ENCODE measurements at places on chromosomes 7 and 10.

GRCh38 chr7:129790136-129790535 lies 162.6 kb downstream of the UBE2H start:
- no peak for DNase-seq

DNA sequence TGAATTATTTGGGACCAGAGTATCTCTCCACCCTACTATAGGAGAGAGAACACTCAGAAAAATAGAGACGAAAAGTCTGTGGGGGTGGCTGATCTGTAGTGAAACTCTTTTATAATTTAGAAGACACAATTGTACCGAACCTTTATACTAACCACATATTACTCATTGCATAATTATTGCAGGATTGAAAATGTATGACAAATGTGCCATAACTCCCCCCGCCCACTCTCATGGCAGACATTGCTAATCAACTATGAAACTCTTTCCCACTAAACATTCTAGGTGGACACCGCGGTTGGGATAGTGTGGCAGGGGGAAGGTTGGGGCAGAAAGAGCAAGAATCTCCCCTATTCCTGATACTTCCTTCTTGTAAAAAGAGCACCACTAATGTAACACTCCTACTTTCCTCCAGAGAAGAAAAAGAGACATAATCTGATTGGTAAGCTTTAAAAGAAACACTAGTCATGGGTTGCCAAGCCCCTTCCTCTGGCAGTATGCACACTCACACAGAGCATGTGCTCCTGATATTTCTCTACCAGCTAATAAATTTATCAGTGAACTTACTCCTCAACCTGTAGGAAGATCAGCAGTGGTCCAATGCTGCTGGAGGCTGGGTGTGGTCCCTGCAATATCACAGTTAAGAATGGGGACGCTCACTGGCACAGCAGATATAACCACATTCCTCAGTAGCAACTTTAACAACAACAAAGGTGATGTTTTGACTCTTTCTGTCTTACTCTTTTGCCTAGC lies 18.7 kb upstream of the ARID5B start:
- DNase-seq: peak; percentile 72

DNA sequence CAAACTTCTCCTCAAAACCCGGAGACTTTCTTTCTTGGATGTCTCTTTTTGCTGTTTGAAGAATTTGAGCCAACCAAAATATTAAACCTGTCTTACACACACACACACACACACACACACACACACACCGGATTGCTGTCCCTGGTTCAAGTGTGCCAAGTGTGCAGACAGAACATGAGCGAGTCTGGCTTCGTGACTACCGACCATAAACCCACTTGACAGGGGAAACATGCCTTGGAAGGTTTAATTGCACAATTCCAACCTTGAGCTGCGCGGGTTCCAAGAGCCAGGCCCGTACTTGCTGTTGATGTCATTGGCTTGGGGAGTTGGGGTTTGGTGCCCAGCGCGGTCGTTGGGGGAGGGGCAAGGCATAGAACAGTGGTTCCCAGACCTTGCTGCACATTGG lies 1.7 kb downstream of the EGFR start:
- DNase-seq: no peak

GRCh38 chr10:8282340-8282739 lies 227.9 kb downstream of the GATA3 start:
- no peak for DNase-seq

DNA sequence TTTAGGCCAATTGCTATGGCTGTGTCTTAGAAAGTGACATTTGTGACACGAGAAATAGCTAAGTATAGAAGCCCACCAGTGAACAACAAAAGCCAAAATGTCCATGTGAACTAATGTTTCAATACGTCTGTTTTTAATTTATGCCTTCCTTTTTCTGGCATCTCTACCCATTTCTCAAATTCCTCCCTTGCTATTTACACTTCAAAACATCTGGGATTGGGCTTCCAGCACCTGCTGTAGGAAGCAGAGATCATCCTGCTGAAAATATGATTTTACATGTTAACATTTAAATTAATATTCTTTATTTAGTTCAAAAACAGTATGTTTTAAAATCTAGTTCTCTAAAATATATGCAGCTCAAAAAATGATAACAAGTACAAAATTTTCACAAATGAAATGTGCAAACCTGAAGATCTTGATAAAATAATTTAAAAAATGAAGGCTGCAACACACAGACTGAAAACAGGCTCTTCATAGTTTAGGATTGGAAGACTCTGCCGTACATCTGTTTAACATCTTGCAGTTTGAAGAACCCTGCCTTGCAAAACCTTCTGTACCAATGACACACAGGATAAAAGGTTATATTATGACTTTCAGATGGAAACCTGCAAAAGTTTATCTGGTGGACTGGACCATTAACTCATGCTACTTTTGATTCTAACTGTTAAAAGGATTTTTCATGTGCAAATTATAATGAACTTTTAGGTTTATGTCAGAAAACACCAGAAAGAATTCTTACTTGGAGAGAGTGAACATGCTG lies 408.4 kb downstream of the SUGCT start:
- DNase-seq: no peak

DNA sequence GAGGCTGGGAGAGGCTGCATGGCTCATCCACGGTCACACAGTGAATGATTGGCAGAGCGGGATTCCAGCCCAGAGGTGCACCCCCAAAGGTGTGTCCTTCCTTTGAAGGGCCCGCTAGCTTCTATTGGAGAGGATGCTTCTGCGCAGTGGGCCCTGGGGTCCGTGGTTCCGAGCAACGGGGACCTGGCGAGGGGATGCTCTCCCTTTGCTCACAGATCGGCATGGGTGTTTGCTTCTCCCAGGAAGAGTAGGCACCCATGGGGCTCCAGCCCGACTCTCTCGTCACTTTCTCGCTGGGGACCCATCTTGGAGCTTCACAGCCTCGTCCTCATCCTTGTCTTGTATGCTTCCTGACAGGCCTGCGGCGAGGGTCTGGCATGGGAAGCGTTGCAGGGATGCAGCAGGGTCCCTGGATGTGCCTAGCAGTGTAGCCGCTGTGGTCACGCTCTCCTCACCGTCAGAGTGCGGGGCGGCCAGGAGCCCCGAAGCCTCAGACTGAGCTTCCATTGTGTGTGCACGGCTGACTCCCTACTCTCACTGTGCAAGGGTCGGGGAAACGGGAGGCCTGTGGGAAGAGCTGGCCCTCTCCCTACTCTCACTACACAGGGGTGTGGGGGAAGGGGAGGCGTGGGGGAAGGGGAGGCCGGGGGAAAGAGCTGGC lies 538.5 kb upstream of the FOXK1 start:
- DNase-seq: no peak

GRCh38 chr7:90236721-90237289 lies 8.2 kb upstream of the CFAP69 start:
- no peak for DNase-seq

GRCh38 chr7:152568972-152569371 lies 107.0 kb downstream of the XRCC2 start:
- DNase-seq: no peak

DNA sequence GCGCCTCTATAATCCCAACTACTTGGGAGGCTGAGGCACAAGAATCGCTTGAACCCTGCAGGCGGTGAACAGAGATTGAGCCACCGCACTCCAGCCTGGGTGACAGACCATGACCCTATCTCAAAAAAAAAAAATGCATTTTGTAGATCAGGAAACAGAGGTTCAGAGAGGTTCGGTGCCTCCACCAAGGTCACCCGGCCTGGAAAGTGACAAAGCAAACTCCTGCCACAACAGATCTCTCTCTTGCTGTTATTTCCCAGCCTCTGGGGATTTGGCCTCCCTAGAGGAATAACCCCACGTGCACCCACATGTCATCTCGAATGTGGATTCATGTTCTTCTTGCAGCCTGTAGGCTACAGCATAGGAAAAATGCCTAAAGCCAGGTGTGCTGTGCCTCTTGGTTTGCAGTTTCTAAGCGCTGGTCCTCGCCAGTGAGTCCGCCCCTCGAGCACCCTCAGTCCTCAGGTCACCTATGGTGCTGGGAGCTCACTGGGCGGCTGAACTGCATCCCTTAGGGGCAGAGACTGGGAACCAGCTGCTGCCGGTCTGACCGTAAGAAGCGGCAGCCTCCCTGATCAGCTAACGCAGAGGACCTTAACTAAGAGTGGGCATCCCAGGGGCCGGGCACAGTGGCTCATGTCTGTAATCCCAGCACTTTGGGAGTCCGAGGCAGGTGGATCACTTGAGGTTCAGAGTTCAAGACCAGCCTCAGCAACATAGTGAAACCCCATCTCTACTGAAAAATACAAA lies 51.7 kb upstream of the SH2B2 start:
- no peak for DNase-seq

GRCh38 chr7:82343716-82344115 lies 99.9 kb downstream of the CACNA2D1 start:
- DNase-seq: no peak

DNA sequence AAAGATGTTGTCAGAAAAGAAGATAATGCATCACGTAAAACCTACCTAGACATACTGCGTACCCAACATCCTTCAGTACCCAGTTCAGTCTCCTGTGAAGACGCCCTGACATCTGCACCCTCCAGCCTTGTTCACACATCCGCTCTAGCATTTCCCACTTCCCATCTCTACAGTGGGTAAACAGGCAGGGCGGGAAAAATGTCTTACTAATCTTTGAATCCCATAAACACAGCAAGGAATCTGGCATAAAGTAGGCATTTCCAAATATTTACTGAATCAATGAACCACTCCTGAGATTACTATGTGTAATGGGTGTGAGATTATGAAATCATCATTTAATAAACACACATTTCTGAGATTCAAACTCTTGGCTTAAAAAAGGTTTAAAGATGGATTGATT lies 132.8 kb downstream of the GLI3 start:
- DNase-seq: no peak

- no peak for DNase-seq
These were observed at the start of gene GNGT1 for GRCh38 chr7:93906267-93906666. GNGT1 (plus strand) TSS chr7:93906567; CDS start chr7:93906747, 180 bp downstream.

- DNase-seq: no peak
These were observed 54.3 kb downstream of the ASB13 start for GRCh38 chr10:5611899-5612680.

DNA sequence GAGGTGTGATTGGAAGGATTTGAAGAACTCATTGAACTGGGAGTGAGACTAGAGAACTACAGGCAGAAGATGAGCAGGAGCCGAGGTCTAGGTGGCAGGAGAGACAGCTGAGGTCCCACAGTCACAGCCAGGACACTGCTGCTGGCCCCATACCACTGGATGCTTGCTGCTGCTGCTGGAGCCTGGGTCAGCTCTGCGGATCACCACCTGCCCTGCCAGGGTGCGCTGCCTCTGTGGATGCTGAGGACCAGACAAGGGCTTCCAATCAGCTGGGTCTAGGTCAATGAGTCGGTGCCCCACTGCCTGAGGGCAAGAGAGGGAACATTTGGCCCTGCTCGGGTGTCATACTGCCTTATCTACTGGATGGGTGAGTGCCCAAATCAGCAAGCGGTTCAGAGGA lies 94.4 kb downstream of the FRMD4A start:
- DNase-seq: no peak

DNA sequence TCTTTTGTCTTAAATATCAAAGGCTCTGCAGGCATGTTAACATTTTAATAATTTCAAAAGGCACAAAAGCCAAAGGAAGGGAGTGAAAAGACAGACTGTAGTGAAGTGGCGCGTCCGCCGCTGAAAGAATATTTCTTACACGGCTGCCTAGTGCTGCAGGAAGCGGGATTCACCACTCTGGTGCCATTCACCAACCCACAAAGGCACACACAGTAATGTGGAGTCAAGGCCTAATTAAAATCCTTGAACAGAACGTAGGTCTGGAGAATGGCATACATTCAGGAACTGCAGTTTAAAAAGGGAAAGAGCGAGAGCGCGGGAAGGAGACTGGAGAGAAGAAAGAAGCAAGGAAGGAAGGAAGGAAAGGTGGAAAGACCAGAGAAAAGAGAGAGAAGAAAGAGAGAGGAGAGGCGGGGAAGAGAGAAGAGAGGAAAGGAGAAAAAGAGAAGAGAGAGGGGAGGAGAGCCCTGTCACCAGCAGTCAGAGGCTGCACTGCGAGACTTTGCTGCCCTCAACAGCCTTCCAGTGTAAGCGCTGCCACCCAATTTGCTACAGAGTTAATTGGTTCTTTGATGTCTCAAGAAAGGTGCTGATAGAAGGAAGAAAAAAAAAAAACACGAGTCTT lies 554.0 kb downstream of the MDFIC start:
- DNase-seq: no peak

- DNase-seq: no peak
These were observed 89.8 kb downstream of the TMEM130 start for GRCh38 chr7:98779800-98780587.

DNA sequence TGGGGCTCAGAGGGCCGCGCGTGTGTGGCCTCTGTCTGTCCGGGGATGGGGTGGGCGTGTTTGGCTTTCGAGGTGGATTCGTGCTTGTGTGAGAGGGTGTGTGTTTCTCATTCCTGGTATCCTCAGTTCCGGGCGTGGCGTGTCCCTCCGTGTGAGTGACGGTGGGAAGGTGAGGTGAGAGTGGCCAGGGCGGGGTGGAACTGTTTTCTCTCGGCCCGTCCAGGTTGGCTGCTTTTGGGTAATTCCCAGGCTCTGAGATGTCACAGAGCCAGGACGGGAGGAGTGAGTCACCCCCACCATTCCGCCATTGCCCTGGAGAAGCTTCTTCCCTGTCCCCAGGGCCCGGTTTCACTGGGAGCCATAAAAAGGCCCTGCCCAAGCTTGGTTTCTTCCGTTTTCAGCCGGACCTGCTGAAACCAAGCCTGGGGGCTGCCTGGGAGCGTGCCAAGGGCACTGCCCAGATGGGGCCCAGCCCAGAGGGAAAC lies 21.3 kb upstream of the CLDN4 start:
- DNase-seq: no peak

DNA sequence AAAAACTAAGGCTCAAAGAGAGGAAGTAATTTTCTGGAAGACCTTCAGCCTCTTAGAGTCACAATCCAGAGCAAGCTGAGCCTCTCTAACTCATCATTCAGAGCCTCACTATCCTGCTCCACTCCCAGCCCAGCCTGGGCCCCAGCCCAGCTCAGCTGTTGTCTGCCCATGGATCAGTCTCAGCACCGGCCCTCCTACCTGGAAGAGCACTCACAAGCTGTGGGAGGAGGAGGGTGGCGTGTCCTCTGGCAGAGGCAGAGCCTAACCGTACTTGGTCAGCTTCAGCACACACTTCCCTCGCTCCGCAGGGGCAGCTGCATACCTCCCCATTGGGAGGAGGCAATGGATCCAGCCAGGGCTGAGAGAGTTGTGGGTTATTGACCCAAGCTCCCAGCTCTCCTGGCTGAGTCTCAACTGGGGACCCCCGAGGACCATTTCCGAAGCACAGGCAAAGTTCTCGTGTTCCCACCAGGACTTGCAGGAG lies 66.7 kb upstream of the GPR26 start:
- no peak for DNase-seq

- DNase-seq: peak; percentile 82
These were observed 3.0 kb upstream of the BTBD16 start for GRCh38 chr10:122267849-122268737.

DNA sequence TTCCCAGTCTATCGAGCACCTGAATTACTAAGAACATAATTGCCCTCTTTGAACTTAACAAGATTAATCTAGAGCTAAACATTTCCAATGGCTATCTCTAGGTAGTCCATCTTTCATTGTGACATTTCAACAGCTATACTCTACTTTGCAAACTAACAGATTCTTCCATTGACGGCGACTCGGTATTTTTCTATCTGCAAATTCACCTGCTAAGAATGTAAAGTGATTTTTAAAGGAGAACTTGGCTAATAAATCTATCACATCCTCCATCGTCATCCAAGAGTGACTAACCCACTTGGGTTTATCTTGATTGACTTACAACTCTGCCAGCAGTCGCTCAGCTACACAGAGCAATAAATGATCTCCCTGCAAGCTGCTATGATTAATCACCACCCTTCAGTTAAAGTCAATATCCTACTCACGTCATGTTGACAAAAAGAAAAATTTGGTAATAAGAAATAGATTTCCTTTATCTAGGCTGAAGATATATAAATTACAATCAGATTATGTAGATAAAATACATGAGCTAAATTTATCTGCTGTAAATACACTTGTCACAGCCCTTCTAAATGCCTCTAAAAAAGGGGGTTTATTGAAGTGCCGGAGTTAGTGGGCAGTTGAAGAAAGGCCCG lies 99.5 kb downstream of the SFMBT2 start:
- no peak for DNase-seq
